Activated T-helper 1 cell treated with Interleukin-2 at 50 U/mL for 16 hours (primary cell): ENCODE measurements at places on chromosomes 3 and 15.

- peak; percentile 14 for DNase-seq
Observed at GRCh38 chr15:48352474-48353072, 21.3 kb downstream of the DUT start.

- DNase-seq, result no peak
Observed at GRCh38 chr15:74123131-74123429, 7.3 kb upstream of the ISLR2 start.

DNA sequence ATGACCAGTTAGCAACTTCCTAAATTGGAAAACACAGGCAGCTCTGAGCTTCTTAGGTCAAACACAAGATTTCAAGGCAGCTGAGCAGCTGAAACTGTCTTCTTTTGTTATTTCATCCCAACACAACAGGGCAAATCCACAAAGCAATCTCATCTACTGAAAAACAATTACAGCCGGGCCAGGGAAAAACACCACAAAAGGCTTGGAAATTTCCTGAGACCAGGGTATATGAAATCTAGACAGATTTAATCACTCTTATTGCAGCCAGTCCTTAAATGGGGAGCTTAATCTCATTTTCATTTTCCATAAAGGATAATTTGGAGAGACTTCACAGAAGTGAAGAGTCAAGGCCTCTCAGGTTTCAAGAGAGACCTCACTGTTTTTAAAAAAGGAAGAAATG lies 181.8 kb downstream of the SSR3 start:
- DNase-seq, result no peak

DNA sequence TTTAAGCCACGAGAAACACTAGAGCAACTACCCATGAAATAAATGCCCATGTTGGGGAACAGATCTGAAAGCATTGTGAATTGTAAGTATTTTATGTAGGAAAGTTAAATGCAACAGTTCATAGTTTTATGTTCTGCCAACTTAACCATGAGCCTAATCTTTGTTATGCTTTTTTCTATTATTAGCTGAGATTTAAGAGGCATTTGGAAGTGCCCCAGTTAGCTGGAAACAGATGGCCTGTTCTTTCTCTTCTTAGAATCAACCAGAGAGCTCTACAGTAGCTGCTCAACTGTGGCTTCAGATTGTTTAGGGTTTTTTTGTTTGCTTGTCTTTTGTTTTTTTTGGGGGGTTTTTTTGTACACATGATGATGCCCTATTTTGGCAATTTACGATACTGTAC lies 284.4 kb downstream of the KCNH8 start:
- DNase-seq, result no peak

DNA sequence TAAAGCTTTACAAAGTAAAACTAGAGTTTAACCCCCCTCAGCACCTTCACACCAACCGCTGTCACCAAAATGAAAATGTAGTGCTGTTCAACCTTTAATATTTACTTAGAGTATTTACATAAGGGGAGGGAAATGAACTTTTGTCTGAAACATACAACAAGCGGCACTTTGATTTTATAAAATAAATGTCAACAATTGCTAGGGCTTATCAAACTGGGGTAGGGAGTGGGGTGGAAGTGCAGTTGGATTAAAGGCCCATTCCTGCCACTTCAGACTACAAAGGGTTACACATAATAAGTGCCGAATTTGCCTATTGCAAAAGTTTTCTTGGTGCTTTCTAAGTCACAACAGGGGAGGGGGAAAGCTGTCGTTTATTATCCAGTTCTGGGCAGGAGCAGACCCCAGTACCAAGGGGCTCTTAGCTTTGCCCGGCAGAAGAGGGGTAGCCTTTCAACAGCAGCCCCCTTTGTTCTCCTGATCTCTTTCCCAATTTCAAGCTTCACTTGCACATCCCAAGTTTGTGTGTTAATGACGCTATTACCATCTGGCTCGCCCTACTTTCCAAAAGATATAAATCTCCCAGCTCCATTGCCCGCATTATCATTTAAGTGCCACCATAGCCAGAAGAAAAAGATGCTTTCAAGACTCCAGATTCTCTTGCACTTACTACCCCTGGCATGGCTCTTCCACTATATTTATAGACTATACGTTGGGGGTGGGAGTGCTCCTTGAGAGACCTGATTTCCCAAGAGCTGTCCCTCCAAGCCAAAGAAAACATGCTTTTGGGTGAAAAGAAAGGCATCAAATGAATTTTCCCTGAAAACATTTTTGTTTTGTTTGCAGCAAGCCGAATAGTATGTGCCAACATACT lies 17.0 kb downstream of the SOX2 start:
- no peak for DNase-seq

DNA sequence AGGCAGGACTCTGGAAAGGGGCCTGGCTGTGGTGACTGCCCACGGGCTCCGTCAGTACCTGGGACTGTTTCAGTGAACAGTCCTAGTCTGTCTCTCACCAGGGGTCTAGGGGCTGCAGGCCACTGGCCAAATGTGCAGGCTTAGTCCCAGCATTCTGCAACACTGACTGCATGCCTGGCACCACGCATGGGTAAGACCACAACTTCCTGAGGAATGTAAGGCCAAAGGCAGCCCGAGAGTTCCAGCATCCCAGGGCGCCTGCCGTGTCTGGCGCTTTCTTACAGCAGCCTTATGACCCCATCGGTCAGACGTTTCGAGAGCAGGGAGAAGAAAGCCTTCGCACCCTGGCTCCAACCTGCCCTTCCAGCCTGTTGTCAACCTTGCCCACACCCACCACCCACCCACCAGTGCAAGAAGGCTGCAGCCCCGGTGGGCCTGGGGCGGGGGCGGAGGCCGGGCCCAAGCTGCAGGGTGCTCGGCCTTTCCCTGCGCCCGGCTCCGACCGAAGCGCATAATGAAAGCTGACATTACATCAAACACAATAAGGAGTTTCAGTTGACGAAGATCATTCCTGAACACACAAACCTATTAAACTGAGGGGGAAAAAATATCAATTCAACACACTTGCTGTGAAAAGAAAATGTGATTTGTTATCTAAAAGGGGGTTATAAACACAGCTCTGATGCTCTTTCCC lies 29.5 kb upstream of the TMEM115 start:
- no peak for DNase-seq

DNA sequence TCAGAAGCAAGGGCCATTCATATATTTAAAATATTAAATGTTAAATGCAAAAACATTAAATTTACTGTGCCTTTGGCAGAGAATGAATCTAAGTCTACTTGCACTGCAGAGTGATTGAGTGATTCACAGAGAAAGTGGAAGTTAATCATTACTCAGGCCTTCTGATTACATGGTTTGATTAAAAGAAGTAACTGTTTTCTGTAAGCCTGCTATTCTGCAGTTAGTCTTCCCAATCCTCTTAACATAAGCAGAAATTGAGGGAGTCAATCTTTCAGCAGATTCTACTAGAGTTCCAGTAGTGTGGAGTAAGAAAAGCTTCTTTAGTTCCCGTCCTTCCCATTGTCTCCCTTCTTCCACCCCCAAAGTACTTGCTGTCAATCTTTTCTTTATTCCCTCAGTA lies 1.5 kb downstream of the NLGN1 start:
- DNase-seq, result no peak

- DNase-seq, result no peak
Observed at GRCh38 chr3:56366641-56367162, 101.6 kb downstream of the ERC2 start.

- no peak for DNase-seq
Observed at GRCh38 chr15:78225783-78226541, 8.4 kb downstream of the ACSBG1 start.

GRCh38 chr3:40476478-40477470 lies at the start of gene ZNF619:
TSS of gene ZNF619 (plus strand) at chr3:40477122. CDS start at chr3:40477980, 858 bp downstream.
- peak; percentile 23 for DNase-seq

DNA sequence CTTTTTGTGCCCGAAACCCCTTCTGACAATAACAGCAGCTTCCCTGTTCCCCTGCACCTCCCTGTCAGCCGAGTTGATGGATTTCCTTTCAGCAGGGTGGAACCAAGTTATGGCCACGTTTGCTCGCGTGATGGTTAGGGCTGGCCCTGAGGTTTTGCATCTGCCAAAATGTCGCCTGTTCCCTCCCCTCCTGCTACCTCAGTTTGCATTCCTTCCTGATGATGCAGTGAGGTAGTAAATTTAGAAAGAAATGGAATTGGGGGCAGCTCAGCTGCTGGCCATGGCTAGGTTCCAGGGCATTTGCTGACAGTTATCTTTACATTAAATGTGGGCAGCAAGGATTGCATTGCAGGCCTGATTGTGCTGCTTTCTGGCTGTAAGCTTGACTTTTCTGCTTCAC lies 13.2 kb downstream of the LIMD1 start:
- no peak for DNase-seq

DNA sequence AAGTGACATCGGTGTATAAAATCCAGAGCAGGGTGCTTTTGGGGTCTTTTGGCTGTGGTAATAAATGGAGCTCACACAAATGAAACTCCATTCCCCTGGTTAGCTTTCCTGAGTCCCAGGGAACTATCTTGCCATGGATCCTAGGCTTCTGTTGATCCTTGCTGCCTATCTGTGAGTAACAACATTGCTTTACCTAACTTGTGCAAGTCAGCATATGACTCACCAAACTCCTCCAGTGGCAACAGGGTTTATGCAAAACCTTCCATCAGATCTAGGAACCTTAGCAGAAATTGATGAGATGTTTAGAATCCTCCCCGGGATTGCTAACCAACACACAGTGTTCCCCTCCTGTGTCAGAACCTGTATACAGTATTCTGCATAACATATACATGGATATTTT lies 105.4 kb downstream of the SCAPER start:
- DNase-seq, result no peak

DNA sequence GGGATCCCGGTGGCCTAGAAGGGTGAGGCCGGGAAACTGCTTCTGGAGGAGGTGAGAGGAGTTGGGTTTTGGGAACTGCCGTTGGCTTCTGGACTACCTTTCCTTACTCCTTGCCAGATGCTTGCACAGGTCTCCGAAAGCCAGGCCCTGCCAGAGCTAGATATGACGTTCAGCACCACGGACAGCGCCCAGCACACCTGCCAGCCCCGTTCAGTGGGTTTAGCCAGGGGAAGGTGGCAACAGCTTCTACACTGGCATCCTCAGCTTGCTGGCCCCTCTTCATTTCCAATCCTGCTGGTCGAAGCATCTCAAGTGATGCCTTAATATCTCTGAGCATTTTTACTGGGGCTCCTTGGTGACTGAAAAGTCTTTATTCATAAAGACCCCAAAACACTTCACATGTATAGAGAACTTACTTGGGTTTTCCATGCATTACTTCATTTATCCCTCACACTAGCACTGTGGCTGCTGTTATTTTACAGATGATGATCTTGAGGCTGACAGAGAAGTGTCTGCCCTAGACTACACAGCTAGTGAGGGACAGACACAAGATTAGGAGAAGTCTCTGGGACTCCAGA lies 21.9 kb downstream of the HCN4 start:
- DNase-seq, result peak; percentile 26

GRCh38 chr15:75008629-75009326 lies 13.4 kb downstream of the SCAMP5 start:
- DNase-seq, result no peak

GRCh38 chr15:35311615-35312014 lies 226.5 kb upstream of the NANOGP8 start:
- DNase-seq, result no peak

- DNase-seq, result peak; percentile 10
Observed at GRCh38 chr15:56042982-56043980, 49.9 kb upstream of the NEDD4 start.

- no peak for DNase-seq
Observed at GRCh38 chr15:27985099-27985498, 114.0 kb downstream of the OCA2 start.

GRCh38 chr15:36798366-36798765 lies 218.9 kb downstream of the CDIN1 start:
- DNase-seq, result no peak

DNA sequence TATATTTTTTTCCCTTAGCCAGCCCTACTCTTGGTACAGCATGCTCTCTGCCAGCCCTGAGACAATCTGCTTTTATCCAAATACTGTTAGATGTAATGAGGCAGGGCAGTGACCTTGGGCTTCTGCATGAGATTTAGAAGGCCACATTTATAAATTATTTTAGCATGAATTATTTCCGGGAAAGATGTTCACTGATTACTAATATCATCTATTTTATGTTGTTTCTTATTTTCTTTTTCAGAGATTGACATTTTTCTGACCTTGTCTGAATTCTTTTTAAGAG lies 23.1 kb downstream of the CRTC3 start:
- DNase-seq, result no peak

- DNase-seq, result no peak
Observed at GRCh38 chr3:131174752-131175151, 148.1 kb downstream of the NEK11 start.

DNA sequence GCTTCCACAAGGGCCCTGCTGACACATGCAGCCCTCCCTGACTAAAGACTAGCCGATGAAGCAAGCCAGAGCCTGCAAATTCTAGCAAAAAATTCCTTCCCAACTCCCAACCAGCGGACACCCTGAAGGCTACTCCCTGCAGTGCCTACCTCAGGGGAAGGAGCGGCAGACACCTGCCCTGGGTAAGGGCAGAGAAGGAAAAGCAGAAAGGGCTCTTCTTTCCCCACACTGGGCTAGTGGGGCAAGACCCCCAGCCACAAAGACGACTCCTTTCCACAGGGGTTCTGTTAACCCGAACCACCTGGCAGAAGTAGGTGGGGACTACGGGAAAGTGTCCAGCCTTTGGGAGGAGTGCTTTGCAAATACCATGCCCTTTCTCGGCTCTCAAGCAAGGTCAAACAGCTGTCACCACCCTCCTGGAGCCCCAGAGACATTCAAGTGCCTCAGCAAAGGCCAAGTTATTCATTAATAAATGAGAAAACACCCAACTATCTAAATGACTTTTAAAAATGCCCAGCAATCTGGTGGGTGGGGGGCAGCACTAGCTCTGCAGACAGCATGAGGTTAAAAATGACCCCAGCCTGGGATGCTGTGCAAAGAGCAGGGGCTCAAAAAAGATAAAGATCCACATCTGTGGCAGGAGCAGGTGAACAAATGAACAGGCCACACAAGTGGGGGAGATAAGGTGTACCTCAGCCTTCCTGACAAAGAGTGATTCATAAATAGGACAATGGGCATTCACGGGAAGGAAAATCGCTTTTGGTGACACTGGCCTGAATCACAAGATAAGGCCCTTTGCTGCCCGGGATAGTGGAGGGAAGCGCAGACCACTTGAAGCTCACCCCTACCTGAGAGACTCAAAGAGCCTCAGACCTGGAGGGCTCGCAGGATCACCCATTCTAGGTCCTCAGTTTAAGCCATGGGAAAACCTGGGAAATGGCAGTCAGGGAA lies 33.0 kb downstream of the CCDC12 start:
- DNase-seq, result no peak

DNA sequence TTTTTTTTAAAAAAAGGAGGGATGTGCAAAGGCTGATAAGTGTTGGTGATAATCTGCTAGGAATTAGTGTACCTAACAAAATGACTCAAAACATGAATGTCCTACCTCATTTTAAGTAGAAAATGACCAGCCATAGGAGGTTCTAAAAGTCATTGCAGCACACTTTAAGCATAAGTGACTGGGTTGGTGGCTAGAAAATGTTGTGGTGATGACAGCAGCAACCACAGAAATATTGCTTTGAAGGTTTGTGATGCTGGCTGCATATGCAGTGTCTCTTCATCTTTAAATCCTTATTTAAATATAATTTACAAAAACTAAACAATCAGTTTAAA lies 55.2 kb downstream of the CMSS1 start:
- DNase-seq, result no peak
